ENCODE measurements at places on chromosomes 4 and X.
A peak's percentile ranks its signal among the peaks of the same experiment; 100 is the strongest.

- DNase-seq: no peak
These were observed 38.1 kb downstream of the GPR174 start for GRCh38 chrX:79182616-79183015.

- DNase-seq: no peak
These were observed 59.8 kb upstream of the HS6ST2 start for GRCh38 chrX:133018229-133018628.

GRCh38 chr4:23931489-23931830, 41.6 kb upstream of the PPARGC1A start:
- no peak for DNase-seq

DNA sequence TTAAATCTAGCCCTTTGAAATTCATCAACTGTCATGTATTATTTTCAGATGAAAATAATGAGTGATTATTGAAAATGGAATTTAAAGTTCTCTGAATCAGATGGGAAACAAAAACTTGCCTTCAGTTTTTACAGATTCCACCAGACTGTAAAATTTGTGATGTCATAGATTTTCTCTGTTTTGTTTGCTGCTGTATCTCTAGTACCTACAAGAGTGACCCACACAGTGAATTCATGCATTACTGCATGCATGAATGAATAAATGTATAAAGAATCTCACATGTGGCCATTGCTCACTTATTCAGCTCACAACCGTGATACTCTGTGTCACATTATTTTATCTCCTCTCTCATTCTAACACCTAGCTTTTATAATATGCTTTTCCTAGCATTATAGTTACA, 532.2 kb upstream of the AGA start:
- DNase-seq: no peak

DNA sequence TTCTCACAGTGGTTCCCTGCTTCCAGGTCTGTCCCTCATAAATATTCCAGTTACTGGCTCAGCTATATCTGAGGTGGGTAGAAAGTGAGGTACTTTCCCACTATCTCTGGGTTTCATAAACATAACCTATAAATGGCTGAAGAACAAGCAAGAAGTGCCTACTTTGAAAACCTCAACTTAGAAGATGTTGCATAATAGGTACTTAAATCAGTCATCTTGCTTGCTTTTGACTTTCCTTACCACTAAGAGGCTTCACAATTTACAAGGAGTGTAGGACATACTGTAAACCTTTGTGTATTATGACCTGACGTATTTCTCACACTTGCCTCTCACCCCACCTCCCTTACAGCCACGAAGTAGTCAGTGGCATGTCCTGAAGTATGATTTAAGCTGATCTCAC, 145.9 kb downstream of the PCDH19 start:
- DNase-seq: no peak

DNA sequence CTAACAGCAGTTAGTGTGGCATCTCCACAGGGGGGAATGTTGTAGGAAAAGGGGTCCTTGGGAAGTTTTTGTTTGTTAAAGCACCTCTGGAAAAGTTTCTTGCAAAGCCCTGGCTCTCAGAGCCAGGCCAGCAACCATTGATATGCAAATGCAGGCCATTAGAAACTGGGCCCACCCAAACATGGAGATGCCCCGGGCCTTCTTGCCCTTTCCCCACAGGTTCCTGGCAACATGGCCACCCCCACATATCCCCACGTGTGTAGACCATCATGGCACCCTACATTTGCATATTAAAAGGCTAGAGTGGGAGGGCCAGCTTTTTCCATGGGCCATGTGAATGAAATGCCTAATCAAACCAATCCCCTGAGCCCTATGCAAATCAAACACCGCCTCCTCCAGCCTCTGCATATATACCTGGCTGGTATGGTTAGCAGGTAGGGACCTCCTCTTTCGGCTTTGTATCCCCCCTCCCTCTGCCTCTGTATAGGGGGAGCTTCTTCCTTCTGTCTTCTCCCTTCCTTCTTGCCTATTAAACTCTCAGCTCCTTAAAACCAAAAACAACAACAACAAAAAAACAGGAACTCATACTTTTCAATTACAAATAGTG, 44.0 kb upstream of the ZCCHC13 start:
- DNase-seq: no peak

DNA sequence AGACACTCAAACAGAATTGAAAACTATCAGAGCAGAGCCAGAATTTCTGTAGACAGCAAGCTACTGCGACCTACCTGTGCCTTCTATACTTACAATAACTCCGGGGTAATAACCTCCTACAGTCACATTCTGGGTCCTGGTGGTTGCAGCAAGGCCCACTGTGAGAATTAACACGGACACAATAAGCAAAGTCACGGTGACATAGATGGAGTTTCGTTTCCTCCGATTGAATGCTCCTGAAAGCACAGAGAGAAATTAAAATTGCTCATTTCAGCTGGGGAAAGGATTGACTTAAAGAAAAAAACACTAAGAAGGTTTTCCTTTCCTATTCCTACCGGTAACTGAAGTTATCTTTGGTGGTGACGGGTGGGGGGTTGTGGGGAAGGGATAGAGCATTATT, 7.0 kb downstream of the TMEM255A start:
- no peak for DNase-seq

GRCh38 chr4:152166567-152166966, 369.3 kb downstream of the FBXW7 start:
- no peak for DNase-seq

DNA sequence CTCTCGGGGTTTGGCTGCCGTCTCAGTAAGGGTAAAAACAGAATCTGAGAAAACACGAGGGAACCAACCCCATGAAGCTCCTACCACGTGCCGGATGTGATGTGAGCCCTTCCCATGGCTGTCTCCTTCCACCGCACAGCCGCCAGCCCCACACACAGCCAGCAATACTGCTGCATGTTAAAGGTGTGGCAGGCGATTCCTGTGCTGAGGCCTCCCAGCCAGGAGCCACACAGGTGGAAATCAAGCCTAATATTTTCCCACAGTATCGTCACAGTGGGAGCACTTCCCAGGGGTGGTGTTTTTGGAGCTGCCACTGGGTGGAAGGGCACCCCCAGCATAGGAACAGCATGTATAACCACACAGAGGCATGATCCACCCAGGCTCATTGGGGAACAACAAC, 77.5 kb downstream of the SLC2A9 start:
- no peak for DNase-seq

GRCh38 chr4:112931001-112931400, 118.5 kb upstream of the ANK2 start:
- DNase-seq: no peak

DNA sequence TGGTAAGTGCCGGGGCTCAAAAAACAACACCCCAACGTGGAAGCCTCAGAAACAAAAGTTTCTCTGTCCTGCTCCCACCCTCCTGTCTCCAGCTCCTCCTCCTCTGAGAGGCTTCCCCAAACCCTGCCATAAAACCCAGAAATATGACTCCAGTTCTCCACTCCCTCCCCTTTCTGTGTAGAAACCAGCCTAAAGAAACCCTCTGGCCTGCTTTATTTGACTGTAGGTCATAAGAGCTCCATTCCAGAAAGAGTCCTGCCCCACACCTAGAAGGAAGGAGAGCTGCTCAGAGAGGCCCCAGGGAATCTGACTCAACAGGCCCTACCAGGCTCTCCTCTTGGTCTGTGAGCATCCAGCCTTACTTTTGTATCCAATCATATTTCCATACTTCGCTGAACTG, 872 bp upstream of the S100P start:
- peak; percentile 24 for DNase-seq

GRCh38 chr4:109721033-109721432, 8.8 kb downstream of the PLA2G12A start:
- no peak for DNase-seq

- DNase-seq: no peak
These were observed 427.9 kb downstream of the STIM2 start for GRCh38 chr4:27288496-27288895.
